ENCODE measurements at places on chromosomes 5 and 9.

DNA sequence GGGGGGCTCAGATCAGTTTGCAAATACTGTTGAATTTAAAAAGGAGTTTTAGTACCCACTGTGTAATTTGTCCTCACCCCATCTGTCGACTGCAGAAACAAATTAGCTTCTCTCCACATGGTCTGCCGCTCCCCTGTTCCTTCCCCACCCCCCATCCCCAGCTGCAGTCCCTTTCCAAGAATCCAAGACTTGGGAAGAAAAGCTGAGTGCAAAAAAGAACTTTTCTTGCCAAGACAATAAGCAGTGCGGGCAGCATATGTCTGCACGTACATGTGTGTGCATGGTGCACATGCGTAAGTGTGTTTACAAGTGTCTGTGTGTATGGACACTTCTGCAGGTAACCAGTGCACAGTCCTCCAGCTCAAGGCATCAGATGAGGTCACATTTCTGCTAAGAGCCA lies 125.7 kb upstream of the SMIM23 start:
- DNase-seq: no peak

GRCh38 chr5:149283626-149284480 lies 12.2 kb downstream of the AFAP1L1 start:
- peak; percentile 35 for DNase-seq

GRCh38 chr5:174799121-174799520 lies 74.7 kb downstream of the MSX2 start:
- peak; percentile 67 for DNase-seq

DNA sequence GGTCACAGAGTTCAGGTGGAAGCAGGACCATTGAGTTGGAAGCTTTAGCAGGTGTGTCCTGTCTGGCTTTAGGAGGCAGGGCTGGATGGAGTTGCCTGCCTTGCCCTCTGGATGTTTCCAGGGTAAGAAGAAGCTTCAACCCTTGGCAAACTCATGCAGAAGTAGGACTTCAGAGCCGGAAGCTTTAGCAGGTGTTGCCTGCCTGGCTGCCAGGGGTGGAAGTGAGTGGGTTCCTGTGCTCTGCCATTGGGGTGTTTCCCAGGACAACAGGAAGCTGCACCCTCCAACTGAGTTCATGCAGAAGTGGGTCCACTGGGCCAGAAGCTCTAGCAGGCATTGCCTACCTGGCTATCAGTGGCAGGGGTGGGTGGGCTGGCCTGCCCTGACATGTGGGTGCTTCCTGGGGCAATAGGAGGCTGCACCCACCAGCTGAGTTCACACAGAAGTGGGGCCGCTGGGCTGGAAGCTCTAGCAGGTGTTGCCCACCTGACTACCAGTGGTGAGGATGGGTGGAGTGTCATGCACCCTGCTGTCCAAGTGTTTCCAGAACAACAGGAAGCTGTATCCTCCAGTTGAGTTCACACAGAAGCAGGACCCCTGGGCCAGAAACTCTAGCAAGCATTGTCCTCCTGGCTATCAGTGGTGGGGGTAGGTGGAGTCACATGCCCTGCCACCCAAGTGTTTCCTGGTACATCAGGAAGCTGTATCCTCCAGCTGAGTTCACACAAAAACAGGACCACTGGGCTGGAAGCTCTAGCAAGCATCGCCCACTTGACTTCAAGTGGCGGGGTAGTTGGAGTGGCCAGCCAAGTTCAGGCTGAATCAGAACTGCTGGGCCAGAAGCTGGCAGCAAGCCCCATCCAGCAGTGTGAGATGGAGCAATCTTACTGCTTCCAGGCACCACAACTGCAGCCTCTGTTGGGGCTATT lies 24.6 kb downstream of the LOX start:
- DNase-seq: no peak

- DNase-seq: no peak
These were observed 124.7 kb upstream of the LIFR start for GRCh38 chr5:38681029-38681706.

- no peak for DNase-seq
These were observed 6.8 kb upstream of the RNF180 start for GRCh38 chr5:64158827-64159226.

DNA sequence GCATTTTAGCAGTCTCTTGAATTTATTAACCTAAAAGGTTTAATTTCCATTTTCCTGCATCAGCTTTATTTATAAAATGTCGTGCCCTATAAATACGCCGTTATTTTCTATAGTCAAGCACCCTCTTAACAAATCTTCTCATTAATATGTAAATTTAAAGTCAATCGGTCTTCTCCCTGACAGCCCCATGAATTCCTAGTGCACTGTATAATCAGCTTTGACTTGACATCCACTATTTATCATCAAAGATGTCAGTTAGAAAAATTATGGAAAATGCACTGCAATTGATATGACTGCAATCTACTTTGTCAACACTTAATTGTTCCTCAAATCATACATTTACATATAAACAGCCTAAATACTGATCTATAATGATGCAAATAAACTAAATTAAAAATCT lies 83.4 kb downstream of the AP3B1 start:
- DNase-seq: no peak

DNA sequence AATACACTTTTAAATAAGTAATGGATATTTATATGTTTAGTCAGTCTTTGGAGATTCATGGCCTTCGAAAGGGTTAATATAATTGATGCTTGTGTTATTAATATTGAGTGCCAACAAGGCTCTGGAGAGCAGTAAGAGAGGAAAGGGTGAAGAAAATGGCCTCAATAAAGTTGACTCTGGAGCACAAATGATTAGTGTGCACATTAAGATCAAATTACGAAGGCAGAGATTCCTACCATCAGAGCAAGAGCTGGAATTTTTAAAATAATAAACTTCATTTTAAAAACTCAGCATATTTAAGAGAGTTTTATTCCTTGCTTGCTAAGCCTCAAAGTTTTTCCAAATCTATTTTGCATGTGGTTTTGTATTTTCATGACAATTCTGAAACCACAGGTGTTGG lies 14.8 kb downstream of the SLC44A1 start:
- no peak for DNase-seq

GRCh38 chr9:77752554-77752953 lies 104.4 kb upstream of the GNA14 start:
- DNase-seq: peak; percentile 95

DNA sequence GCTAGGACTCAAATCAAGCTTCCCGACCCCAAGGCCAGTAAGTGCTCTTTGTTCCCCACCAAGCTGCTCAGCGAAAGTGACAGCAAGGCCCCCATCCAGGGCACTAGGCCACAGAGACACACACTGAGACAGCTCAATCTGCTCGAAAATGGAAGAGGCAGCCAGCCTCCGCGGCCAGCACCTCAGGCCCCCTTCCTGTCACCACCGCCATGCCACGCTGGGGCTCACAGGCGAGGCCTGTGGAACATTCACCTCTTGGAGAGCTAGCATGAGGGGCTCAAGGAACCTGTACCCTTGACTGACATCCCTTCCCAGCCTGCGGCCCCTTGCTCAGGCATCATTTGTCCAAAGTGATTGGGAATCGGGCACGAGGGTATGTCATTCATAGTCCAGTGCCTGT lies 71.4 kb downstream of the PAX5 start:
- no peak for DNase-seq

DNA sequence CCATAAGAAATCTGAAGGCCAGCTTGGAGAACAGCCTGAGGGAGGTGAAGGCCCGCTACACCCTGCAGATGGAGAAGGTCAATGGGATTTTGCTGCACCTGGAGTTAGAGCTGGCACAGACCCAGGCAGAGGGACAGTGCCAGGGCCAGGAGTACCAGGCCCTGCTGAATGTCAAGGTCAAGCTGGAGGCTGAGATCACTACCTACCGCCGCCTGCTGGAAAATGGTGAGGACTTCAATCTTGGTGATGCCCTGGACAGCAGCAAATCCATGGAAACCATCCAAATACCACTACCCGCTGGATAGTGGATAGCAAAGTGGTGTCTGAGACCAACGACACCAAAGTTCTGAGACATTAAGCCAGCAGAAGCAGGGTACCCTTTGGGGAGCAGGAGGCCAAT lies 100.5 kb upstream of the MAN2A1 start:
- DNase-seq: no peak

- DNase-seq: peak; percentile 95
These were observed 9.5 kb upstream of the NFIL3 start for GRCh38 chr9:91433180-91433579.

GRCh38 chr5:19235101-19235584 lies 752.9 kb downstream of the CDH18 start:
- peak; percentile 19 for DNase-seq

DNA sequence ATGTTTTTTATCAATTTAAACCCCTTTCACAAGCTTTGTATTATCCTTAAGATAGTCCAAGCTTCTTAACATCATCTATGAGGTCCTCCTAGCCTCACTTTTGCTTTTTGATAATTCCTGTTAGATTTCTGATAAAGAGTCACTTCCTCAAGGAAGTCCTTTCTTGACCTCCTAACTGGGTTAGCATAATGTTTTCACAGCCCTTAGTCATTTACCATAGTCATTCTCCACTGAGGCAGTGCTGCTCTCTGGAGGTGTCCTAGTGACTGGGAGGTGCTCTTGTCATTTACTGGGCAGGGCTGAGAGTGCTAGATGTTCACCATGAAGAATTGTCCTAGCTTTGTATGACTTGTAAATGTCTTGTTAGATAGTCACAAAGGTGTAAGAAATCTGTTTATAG lies 26.4 kb downstream of the TNPO1 start:
- peak; percentile 84 for DNase-seq

- no peak for DNase-seq
These were observed 154.0 kb downstream of the GABBR2 start for GRCh38 chr9:98554752-98555151.

- no peak for DNase-seq
These were observed 757 bp downstream of the TMEM250 start for GRCh38 chr9:136117916-136118319.

GRCh38 chr5:18105449-18105848 lies 471.2 kb downstream of the TAF11L14 start:
- no peak for DNase-seq

DNA sequence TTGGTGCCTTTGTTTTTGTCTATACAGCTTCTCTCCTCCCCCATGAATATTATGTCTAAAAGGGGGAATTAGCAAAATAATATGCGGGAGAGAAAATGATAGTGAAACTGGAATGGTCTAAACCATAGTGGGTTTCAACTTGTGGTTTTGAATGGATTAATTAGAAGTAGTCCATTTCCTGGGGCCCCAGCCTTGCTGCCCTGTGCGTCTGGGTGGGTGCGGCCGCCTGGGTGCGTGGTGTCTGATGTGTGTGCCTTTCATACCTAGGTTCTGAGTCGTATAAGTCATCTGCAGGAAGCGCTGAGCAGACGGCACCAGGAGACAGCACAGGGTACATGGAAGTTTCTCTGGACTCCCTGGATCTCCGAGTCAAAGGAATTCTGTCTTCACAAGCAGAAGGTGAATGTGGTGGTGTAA lies 120.0 kb upstream of the CACNA1B start:
- DNase-seq: peak; percentile 89

GRCh38 chr5:174571662-174572397 lies 152.6 kb upstream of the MSX2 start:
- peak; percentile 96 for DNase-seq

GRCh38 chr9:117084221-117084620 lies 330.6 kb downstream of the ASTN2 start:
- no peak for DNase-seq

DNA sequence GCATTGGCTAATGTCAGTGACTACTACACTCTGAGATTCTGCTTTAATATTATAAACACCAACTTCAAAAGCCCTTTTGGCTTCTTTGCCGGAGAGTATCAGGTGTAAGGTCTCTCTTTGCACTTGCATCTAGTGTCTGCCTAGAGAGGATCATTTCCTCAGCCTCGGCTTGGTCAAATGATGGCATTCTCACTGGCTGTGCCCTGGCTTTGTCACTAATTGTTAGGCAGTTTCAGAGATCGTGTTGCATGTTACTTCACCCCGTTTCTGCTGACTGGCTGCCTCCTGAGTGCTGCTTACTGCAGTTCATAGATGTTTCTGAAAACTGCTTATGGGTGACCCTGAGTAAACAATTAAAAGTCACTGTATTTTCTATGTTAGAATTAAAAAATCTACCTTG lies 48.8 kb downstream of the SLC1A3 start:
- no peak for DNase-seq

- DNase-seq: no peak
These were observed 20.9 kb downstream of the CCNJL start for GRCh38 chr5:160291467-160291866.

GRCh38 chr5:14401639-14402038 lies 180.0 kb upstream of the OTULINL start:
- DNase-seq: no peak

GRCh38 chr5:42267091-42267490 lies 156.1 kb upstream of the GHR start:
- no peak for DNase-seq

GRCh38 chr9:29068461-29068860 lies 1495.2 kb upstream of the C9orf72 start:
- no peak for DNase-seq

- no peak for DNase-seq
These were observed 138.8 kb downstream of the LRRC70 start for GRCh38 chr5:62717301-62717933.

- DNase-seq: no peak
These were observed 110.4 kb downstream of the STARD4 start for GRCh38 chr5:111401906-111402305.

DNA sequence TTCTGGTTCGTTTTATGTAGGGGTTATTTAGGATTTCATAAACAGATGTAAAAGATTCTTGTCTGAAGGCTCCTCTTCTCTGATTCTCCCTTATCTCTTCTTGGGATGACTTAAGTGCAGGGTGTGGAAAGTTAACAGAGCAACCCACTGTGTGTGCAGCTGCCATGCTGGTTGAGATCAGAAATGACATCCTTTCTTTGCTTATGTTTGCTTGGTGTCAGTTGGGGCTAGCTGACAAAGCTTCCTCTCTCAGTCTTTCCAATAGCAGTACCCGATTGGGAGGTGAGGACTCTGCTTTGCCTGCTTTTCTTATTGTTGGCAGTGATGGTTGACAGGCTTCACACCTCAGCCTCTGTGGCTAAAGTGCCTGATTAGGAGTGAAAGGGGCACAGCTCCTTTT lies 26.5 kb downstream of the OGN start:
- no peak for DNase-seq

GRCh38 chr9:77177894-77178794 lies 810 bp downstream of the VPS13A start:
- DNase-seq: peak; percentile 54

- DNase-seq: no peak
These were observed 16.6 kb downstream of the OLFM1 start for GRCh38 chr9:135103931-135104639.

DNA sequence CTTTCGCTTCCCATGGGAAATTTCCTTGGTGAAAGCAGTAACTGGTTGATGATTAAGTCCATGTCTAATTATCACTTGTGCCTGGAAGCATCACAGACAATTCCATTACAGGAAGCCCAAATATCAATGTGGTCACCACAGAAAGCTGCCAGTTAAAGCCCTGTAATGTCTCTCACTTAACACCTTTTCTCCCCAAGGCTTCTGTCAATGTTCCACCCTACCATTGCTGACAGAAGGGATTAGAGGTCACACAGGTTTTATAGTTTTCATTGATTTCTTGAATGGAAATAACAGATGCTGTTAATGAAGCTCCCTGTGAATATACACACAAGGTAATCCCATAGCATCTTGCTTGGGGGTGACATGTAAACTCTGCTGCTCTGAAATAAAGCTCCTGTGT lies 279.2 kb downstream of the COX7C start:
- no peak for DNase-seq

DNA sequence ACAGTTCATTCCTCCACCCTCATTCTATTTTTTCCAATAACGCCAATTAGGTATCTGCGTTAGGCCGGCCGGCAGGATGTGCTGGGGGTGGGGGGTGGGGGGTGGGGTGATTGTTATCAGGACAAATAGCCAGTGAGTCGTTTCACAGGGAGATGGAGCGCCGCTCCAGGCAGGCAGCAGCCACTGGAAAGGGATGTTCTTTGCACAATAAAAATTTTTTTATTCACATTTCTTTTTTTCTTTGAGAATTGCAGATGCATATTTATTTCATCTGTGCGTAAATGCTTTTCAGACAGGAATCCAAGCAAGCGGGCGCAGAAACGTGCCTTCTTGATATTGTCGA lies 4.1 kb downstream of the LMX1B start:
- no peak for DNase-seq
